ENCODE measurements at places on chromosomes 12 and 14. TPM values are rescaled to one million over a fixed set of nuclear protein-coding genes. Genes with fewer than 3 reads are reported as not detected.
A peak's percentile ranks its signal among the peaks of the same experiment; 100 is the strongest.

The MUCL1 gene
- not detected for total RNA-seq

- peak; percentile 72 for DNase-seq
- H3K27ac ChIP-seq, result peak overlapping the region; percentile 41
- H3K27me3 ChIP-seq, result no peaks in the 10 kb centered on the region
- H3K4me3 ChIP-seq, result no peak overlapping the region
- no peaks in the 10 kb centered on the region for H3K36me3 ChIP-seq
- H3K4me1 ChIP-seq, result peaks cover 89% of the 10 kb centered on the region
Measured at GRCh38 chr14:64200170-64200569, 94.0 kb downstream of the ESR2 start.

DNA sequence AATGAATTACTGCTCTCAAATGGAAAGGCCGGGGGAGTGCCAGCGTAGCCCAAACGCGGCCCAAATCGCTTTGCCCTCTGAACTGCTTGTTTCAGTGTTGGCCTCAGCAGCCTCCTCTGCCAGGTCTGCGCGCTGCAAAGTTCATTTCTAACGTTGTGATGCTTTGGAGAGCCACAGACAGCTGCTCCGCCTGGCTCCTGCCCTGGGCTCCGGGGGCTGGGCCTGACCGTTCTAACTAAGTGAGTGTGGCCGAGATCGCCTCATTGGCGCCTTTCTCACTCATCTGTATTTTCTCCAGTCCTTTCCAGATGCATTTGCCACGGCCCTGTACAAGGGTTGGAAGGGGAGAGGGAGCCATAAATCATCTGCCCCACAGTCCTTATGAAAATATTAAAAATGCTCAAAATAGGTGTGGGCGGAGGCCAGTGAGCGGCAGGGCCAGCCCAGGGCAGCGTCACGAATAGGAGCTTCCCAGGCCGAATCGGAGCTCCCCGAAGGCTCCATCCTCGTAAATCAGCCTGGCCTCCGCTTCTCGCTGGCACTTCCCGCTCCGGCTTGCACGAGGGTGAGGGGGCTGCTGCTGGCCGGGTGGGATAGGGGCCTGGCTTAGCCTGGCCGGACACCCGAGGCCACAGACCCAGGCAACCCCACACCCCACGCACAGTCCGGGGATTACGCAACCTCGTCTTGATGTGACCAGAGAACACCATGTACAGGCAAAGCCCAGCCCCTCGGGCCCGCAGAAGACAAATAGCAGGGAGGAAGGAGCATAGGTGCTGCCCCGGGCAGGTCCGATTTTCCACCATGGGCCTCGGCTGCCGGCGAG lies 196.6 kb upstream of the DIO3 start:
- no peaks in the 10 kb centered on the region for H3K36me3 ChIP-seq
- H3K4me3 ChIP-seq, result no peak overlapping the region
- peak; percentile 59 for DNase-seq
- H3K27ac ChIP-seq, result no peak overlapping the region
- no peaks in the 10 kb centered on the region for H3K27me3 ChIP-seq

- H3K36me3 ChIP-seq, result no peaks in the 10 kb centered on the region
- no peak for DNase-seq
- no peaks in the 10 kb centered on the region for H3K27me3 ChIP-seq
- H3K27ac ChIP-seq, result no peak overlapping the region
- H3K4me1 ChIP-seq, result peaks cover 12% of the 10 kb centered on the region
Measured at GRCh38 chr12:15273896-15274295, 48.4 kb upstream of the PTPRO start.
